ENCODE measurements at places on chromosomes 7 and 10.
A peak's percentile ranks its signal among the peaks of the same experiment; 100 is the strongest.

DNA sequence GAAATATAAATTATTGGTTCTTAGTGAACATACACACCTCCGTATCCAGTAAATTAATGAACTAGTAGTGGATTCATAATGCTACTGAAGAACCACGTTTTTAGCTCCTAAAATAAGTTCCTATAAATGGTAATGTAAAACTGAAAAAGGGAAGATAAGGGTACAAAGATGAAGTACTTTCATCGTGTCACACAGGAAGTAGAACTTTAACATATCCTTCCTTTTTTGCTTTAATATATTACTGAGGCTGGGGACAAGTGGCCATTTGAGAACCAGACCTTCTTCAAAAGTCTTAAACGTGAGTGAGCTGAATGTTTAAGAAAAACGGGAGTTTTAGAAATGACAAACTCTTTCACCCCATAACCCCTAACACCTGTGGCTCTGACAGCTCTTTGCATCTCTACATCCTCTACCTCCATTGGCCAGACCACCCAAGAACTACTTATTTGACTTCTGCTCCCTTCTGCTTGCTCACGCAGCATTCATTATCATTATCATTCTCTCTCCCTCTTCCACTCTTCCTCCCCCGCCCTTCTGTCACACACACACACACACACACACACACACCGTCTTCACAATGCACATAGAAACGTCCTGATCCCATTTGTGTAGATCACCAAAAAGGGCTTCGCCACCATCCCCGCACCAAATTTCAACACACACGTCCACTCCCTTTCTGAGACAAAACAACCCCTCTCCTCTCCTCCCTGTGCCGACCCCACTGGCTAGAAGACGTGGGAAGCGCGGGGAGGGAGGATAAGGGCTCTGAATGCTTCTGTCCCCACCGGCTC is 677 bp downstream of the SKAP2 start:
- no peak for DNase-seq

- DNase-seq = no peak
Observed at GRCh38 chr7:102934701-102935100, 21.9 kb downstream of the LRRC17 start.

GRCh38 chr10:124429576-124429975 is 10.9 kb upstream of the OAT start:
- DNase-seq = no peak

DNA sequence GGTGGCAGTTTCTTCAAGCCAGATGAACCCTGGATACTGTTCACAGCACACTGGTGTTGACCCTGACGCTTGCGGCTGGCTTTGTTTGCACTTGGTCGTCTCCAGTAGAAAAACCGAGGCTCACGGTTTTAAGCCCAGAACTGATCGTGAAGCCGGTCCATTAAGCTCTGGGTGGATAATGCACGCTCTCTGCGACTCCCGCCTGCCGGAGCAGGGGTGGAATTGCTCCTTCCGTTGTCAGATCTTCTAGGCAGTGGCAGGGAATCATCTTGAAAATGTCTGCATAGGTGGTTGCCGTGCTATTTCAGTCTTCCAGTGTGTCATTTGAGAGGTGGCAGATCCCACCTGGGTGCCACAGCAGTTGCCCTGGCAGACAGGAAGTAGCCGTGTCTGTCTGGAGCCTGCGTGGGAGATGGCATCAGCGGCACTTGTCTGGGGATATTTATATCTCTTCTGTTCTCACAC is 35.9 kb upstream of the AP5Z1 start:
- DNase-seq = no peak

- DNase-seq = no peak
Observed at GRCh38 chr7:43671521-43671920, 57.8 kb downstream of the COA1 start.

DNA sequence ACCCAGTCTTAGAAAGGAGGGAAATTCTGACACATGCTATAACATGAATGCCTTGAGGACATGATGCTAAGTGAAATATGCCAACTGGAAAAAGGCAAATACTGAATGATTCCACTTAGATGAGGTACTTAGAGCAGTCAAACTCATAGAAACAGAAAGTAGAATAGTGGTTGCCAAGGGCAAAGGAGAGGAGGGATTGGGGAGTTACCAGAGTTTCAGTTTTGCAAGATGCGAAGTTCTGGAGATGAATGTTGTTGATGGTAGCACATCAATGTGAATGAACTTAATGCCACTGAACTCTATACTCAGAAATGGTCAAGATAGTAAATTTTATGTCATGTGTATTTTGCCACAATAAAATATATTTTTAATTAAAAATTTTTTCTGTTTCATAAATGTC is 38.9 kb downstream of the DRGX start:
- DNase-seq = no peak

DNA sequence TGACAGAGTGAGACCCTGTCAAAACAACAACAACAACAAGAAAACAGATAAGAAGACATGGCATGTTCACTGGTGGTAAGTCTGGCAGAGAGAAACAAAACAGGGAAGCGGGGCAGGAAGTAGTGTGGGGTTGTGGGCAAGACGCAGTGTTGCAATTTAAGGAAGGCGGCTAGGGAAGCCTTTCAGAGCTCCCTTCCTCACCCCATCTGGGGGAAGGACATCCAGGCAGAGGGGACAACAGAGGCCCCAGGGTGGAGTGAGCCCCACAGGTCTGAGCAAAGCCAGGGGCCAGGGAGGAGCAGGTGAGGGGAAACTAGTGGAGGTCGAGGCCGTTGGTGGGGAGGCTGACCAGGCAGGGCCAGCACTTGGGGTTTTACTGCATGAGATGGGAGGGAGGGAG is 16.8 kb downstream of the LAT2 start:
- no peak for DNase-seq

- DNase-seq = no peak
Observed at GRCh38 chr10:34046506-34047034, 712.1 kb upstream of the NRP1 start.

- DNase-seq = no peak
Observed at GRCh38 chr7:102138676-102139075, 148.0 kb upstream of the SH2B2 start.

- DNase-seq = no peak
Observed at GRCh38 chr7:1142051-1142635, 17.9 kb downstream of the ZFAND2A start.

DNA sequence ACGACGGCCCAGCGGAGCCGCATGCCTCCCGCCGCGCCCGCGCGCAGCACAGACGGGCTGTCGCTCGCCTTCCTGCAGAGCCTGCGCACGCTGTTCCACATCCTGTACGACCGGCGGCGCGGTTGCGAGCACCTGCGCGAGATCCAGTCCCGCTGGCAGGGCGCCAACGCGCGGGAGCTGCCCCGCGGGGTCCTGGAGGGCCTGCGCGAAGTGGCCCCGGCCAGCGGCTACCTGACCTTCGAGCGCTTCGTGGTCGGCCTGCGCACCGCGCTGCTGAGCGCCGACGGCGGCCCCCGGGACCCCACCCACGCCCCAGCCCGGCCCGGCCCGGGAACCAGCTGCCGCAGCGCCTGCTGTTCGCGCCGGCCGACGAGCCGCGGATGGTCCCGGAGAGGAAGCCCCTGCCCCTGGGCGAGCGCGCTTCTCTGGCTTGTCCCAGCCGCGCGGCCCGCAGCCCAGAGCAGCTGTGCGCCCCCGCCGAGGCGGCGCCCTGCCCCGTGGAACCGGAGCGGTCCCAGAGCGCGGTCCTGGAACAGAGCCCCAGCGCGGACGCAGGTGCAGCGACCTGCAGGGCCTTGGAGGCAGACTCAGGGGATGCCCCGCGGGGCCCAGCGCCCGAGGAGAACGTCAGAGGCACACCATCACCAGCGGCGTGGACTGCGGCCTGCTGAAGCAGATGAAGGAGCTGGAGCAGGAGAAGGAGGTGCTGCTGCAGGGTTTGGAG is 25.3 kb upstream of the ZNF716 start:
- no peak for DNase-seq

DNA sequence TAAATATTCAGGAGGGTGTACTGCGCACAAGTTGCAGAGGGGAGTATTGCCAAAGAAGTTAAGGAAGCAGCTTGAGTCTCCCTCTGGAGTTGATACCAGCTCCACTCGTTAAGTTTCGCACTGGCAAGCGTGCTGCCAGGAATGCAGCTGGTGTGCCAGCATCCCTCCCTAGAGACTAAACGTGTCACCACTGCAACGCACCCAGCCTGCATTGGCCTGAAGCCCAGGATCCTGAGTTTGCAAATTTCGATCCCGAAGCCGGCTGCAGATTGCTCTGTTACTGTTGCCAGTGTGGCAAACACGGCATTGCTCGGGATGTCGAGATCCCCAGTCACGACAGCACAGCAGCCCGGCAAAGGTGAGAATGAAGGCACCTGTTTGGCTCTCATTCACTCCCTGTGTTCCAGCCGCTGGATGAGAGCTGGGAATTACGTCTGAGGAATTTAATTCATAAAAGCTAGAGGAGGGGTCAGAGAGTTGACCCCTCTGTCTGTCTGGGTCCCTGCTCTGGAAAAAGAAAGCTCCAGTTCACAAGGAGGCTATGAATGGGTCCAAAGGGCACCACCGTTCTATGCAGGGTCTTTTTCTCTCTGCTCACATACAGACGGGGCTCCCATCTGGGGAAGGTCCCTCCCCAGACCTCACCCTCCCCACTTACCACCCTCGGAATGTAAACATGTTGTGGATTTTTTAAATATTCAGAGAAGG is 61.0 kb downstream of the NRP1 start:
- peak; percentile 84 for DNase-seq

DNA sequence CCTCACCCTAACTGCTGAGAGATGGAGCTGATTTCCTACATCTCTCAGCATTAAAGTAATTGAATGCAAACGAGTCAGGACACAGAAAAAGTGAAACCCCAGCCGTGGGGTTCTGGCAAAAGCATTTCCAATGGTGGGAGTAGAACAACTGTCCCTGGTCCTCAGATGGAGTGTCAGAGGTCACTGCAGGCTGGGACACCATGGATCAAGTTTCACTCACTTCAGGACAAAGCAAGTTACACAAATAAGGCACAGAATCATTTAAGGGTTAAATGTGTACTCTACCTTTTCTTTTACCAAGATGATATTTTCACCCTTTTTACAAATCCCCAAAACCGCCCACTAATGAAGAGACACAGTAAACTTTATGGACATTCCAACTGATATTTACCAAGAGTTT is 607.8 kb downstream of the PARD3 start:
- no peak for DNase-seq

- DNase-seq = no peak
Observed at GRCh38 chr7:36475381-36475780, 85.7 kb downstream of the ANLN start.

DNA sequence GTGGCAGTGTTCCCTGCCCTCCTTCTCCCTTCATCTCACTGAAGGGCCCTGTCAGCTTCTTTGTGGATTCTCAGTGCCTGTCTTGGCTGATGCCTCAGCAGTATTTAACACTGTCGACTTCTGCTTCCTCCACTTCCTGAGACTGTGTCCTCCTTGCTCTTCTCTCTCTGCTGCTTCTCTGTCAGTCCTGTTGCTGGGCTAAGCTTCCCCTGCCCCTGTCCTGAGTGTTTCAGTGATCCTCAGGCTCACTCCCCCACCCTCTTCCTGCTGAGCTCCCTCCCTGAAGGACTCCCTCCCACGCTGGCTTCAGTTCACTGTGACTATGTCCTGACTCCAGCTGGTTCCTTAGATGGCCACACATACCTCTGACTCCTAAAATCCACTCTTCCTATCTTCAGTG is 64.9 kb downstream of the CREM start:
- DNase-seq = no peak

DNA sequence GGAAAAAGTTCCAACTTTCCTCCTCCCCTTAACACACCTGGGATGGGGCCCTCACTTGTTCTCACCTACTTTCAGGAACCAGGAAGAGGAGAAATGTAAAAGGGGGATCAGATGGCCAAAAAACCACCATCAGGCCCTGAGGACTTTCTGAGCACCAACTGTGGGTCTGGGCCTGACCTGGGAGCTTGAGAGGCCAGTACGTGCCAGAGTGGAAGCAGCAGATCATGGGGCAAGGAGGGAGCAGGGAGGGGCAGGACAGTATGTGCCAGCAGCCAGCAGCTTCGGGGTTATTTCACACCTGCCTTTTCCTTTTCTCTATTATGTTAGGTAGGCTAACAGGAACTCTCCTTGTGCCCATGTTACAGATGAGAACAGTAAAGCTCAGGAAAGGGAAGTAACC is 118.8 kb upstream of the UNC5B start:
- DNase-seq = no peak

DNA sequence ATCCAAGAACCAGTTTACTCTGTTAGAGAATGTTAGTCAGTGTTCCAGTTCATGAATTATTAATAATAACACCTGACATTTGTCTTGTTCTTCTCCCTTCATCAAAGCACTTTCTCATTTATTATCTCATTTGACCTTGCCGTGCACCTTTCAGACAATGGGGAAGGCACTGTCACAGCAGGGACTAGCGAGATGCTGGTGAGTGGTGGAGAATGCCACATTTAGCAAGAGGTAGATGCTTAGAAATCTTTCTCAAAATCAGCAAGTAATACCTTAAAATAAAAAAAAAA is 34.2 kb upstream of the XRCC2 start:
- no peak for DNase-seq

DNA sequence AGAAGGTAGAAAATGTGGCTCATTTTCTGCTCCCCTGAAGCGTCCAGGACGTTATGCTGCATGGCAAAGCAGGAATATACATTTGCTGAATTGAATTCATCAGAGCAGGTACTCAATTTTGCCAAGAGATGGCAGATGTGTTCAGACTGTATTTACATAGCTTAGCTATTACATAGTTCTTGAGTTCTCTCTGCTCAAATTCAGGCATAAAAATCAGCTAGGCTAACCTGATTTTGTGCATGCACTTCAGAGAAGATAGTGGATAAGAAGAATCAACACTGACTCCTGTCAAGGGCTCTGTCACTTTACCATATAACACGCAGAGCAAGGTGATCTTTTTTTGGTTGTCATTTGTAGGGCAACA is 209.2 kb upstream of the FAM3C start:
- DNase-seq = no peak

DNA sequence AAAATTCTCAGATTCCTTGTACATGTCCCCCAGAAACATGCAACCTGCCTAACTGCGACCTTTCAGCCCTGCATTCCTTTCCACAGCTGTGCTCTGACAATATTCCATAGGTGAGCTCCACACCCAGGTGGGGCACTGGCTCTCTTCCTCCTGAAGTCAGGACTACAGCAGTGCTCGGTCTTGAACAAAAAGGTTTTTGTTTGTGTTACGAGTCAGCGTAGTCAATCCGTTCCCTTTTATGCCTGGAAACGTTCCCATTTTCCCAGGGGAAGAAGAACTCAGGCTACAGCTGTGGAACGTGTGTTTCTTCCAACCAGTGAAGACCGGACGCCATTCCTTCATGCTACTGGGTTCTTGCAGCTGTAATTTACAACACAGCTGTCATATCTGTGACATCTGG is 52.4 kb upstream of the PFKP start:
- no peak for DNase-seq

GRCh38 chr7:20172736-20173334 is 44.3 kb downstream of the MACC1 start:
- peak; percentile 18 for DNase-seq
